ENCODE measurements at places on chromosomes 3 and 15.

DNA sequence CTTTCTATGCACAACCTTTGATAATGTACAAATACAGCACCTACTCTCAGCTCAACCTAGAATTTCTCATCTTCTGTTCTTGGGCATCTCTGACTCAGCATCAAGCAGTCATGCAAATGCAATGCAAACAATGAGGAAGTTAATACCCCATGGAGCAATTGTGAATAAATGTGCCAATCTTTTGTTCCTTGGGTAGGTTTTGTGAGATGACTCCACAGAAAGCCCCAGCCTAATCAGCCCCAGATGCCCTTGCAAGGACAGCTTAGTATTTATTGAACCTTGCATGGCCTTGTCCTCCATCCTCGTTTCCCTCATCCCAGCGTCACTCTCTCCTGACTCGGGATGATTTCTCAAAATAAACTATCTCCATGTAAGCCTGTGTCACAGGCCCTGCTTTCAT is 494.7 kb upstream of the NECTIN3 start:
- no peak for DNase-seq

DNA sequence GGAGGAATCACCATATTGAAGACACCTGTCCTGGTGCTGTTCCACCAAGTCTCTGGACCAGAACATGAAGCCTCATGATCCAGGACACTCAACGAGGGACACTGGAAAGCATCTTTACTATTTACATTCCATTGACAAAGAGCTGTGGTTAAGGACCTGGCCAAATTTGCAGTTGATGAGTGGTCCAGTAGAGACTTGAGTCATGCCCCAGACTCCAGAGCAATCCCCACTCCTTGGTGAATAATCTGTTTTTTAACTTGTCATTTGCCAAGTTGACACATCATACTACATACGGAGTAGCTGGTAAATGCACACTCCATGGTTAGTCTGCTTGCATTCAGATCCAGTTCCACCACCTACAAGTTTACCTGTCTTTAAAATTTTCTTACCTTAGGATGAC is 1.2 kb upstream of the COL6A6 start:
- DNase-seq = no peak

DNA sequence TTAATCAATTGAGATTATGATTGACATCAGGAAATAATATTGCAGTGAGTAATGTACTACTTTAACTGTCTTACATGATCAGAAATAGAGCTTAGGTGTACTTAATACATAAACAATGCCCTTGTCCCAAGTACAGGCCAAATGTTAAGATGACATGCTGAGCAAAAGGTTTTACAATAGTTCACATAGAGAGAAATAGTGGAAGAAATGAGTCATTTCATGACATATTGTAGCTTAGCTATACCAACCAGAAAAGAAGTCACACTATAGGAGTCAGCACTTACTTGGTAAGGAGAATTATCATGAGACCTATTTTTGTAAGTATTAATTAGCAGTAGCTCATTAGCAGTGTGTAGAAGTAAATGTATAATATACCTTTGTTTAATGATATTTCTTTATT is 96.4 kb upstream of the NANOGP8 start:
- no peak for DNase-seq

DNA sequence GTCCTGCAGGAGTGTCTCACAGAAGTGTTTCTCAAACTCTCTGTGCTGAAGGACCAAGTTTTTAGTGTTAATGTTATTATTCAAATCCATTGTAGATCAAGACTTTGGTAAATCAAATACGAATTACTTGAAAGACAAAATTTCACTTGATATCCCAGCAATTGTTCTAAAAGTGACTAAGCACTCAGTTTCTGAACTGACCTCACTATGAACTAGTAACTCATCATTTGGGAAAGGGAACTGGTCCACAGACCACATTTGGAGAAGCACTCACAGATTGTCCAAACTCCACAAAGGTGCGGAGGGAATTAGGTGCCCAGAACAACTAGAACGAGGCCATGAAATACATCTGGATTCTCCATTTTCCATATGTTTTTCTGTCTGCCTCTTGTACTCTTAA is 25.6 kb downstream of the FAM43A start:
- DNase-seq = no peak

Data from DND-41 (cell line).